ENCODE measurements at places on chromosomes 7 and 10. TPM values are rescaled to one million over a fixed set of nuclear protein-coding genes. Genes with fewer than 3 reads are reported as not detected.

Gene CBX3
- total RNA-seq: 64.8 TPM

Gene NRCAM
- 13.6 TPM for total RNA-seq

Gene FGL2
- 29.5 TPM for total RNA-seq

Gene AMPH
- 1.9 TPM for total RNA-seq

Gene GIMAP6
- total RNA-seq: 22.6 TPM

Gene EGFR
- total RNA-seq: 57.5 TPM

Gene MKX
- total RNA-seq: 0.67 TPM

Gene RELN
- total RNA-seq: 25.4 TPM

Gene PALD1
- total RNA-seq: 28.2 TPM

Gene LIPM
- not detected for total RNA-seq

Gene LRRD1
- total RNA-seq: not detected

Gene HABP2
- not detected for total RNA-seq
